ENCODE measurements at places on chromosomes 1 and 21. TPM values are rescaled to one million over a fixed set of nuclear protein-coding genes. Genes with fewer than 3 reads are reported as not detected.
A peak's percentile ranks its signal among the peaks of the same experiment; 100 is the strongest.

CCDC190 gene
- total RNA-seq, result not detected

DNA sequence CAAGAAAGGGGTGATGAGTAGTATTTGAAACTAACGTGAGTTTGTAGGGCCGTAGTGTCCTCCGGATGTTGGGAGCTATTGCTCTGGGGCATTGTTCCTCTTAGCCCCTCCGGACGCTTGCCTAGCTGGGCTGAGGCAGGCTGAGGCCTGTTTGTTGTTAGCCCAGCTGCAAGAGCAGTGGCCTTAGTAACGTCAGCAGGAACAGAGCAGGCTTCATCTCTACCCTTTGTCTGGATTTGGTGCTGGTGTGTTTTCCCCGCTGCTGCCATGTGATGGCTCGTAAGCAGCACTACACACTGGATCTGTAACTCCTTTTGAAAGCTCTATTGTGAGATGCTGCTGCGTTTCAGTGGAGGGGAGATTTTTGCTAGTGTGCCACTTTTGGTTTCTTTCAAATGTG is 57.6 kb downstream of the DNM3 start:
- DNase-seq, result no peak

EDARADD gene
- total RNA-seq, result 11.8 TPM

TAL1 gene
- not detected for total RNA-seq

OR2W3 gene
- total RNA-seq, result not detected

DNA sequence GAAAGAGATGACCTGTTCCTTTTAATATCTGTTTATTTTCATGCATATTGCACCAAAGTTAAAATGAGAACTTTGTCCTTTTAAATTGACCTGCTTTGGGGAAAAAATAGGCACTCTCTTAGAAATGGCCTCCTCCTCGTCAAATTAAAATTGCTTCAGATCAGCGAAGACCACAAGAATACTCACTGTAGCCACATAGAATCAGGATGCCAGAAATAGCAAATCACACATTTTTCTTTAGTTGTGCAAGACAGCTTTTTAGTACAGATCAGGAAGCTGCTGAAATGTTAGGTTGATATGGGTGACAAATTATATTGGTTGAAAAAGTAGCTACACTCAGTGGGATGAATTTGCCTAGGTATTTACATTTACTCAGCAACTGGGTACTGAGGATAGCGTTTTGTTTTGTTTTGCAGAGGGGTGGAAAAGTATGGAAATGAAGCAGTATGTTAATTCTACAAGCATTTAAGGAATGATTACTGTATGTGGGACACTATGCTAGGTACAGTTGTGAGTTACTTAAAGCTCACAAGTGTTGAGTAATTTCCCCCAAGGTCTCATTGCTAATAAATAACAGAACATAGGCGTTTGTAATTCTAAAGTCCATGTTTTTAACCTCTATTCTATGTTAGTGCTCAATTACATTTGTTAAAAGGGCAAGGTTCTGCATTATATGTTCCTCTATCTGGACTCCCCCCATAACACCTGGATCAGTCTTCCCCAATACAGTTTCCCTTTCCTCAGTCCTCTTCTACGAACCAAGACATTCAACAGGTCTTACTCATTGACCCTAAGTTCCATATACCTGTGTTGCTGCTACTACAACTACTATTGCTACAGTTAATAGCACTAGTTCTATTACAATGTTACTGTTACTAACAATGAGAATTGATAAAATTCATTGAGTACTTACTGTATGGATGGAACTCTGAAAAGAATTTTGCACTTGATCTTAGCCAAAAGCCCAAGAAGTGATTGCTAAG is 99.4 kb upstream of the S1PR1 start:
- no peak for DNase-seq

- peak; percentile 44 for DNase-seq
Measured at GRCh38 chr1:223628233-223629125, 37.0 kb downstream of the CAPN8 start.

- DNase-seq, result no peak
Measured at GRCh38 chr1:29703596-29704370, 467.5 kb downstream of the PTPRU start.

ATAD3C gene
- total RNA-seq, result 0.87 TPM

All from activated CD8-positive, alpha-beta memory T cell treated with anti-CD3 and anti-CD28 coated beads, Interleukin-2, amount 10 ng/mL, durations not matched to agents 7 days and 5 days (primary cell).